ENCODE measurements at places on chromosomes 6 and 20.

GRCh38 chr20:33097001-33097400 lies 17.6 kb downstream of the BPIFB4 start:
- no peak for DNase-seq

DNA sequence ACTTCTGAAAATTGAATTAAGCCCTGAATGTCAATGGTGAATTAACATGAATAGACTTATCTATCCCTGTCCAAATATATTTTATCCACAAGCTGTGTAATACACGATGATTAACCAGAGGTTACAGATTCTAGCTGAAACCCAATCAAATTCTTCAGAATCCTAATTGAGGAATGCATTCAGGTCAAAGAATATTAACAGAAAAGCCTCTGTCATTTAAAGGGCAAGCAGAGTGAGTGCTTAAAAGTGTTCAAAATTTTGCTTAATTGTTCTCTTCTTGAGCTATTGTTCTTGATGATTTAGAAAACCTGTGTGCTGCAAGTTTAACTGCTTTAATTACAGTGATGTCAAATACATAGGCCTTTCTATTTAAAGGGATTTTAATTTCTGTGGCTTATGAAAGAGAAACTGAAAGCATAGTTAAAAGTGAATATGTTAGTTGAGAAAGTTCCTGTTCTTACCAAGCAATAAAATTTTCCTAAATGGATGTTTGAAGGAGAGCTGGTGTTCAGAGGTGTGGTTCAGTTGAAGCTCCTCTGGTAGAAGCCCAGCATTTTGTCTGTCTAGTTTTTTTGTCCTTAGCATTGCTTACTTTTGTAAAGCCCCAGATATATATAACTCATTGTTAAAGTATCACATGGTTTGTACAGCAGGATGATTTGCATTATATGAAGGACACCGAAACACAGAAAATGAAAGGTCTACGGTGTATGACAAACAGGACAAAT lies 466.3 kb upstream of the PLCB4 start:
- no peak for DNase-seq

DNA sequence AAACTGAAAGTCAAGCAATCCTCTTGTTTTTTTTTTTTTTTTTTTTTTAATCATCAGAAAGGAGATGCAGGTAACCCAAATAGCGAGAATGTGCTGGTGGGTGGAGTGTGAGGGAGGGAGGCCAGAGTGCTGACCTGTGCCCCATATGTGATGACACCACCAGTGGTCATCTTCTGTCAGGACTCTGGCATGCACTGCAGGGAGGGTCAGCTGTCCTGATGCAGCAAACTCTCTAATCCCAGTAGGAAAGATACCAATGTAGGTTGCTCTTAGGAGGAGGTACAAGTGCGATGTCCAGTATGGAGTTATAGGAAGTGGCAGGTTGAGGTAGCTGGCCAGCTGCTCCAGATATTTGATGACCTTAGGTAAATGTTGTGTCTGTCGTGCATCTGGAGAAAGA lies 2.8 kb upstream of the CST4 start:
- no peak for DNase-seq

GRCh38 chr6:139951172-139951571 lies 576.7 kb upstream of the CITED2 start:
- DNase-seq: no peak

DNA sequence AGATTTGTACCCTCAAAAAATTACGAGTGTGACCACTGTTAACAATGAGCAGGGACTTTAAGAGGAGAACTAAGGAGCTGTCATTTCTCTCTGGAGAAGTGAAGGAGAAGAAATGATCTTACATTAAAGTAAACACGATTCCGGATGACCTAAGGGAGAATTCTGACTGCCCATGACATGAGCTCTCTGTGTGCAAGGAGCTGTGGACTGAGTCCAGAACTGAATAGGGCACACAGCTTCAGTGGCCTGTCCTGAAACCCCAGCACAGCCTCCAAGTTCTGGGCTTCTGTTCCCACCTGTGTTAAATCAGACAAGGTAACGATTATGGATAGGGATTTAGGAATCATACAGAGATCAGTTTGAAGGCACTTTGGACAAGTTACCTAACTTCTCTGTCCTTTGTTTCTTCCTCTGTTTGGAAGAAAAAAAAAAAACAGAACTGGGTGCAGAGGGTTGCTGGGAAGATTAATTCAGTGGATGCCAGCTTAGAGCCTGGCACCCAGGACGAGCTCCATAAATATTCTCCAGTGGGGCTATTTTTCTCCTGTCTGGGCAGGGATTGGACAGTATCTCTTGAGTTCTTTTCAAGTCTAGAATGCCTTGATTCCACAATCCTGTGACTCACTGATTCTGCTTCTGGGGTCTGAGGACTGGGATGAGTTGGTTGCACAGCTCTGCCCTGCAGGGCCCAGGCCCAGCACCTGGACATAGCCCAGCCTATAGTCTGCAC lies 65.7 kb downstream of the MRPL14 start:
- no peak for DNase-seq

- no peak for DNase-seq
Observed at GRCh38 chr20:36861875-36862801, 13.8 kb upstream of the TLDC2 start.

DNA sequence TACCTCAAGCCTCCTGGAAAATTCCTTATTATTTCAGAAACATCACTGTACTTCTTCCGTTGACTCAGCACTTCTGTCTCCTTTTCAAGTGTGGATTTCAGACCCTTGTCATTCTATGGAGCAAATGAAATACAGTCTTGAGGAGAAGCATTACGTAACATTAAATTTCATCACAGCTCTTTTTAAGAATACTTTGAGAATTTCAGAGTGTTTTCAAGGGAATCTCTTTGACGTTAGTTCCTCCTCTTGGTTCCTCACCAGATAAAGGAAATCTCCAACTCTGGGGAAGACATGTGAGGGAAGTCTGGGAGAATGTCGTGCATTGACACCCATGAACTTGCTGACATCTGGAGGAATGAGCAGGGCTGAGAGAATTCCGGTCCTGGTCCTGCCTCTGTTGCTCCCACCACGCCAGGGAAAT lies 32.3 kb downstream of the UST start:
- DNase-seq: no peak

- DNase-seq: no peak
Observed at GRCh38 chr6:161584621-161585340, 310.9 kb upstream of the AGPAT4 start.

GRCh38 chr20:61940491-61940890 lies 125.2 kb downstream of the TAF4 start:
- no peak for DNase-seq

DNA sequence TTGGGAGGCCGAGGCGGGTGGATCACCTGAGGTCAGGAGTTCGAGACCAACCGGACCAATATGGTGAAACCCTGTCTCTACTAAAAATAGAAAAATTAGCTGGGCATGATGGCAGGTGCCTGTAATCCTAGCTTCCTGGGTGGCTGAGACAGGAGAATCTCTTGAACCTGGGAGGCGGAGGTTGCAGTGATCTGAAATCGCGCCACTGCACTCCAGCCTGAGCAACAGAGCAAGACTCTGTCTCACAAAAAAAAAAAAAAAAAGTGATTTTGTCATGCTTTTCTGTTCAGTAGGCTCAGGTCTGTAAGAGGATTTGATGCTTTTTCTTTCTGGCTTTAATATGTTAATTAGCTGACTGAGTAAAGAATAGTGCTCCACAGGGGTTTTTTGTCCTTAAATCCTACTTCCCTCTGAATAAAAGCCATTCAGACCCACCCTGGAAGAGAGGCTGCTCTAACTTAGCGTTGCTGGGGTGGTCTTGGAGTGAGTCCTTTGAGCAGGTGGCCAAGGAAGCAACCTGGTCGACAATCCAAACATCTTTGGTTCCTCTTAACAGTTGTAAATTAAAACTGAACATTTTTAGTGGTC lies 19.0 kb downstream of the MCM8 start:
- DNase-seq: no peak

- DNase-seq: no peak
Observed at GRCh38 chr6:132392270-132392646, 9.0 kb downstream of the MOXD1 start.

DNA sequence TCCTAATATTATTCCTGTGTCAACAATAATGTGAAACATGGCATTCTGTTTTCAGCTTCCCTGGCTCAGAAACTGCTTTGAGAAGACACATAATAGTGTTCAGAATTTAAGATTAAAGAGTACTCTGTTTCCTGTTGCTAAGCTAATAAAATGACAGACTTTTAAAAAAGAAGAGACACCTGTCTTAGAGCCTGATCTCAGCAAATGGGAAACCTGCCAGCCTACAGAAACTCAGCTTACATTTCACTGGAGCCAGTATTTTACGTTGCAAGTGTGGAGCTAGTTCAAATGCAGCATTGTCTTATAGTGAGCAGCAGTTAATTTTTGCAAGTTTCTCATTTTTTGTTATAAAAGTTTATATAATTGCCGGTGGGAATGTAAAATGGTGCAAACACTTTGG lies 28.8 kb downstream of the KIZ start:
- no peak for DNase-seq

DNA sequence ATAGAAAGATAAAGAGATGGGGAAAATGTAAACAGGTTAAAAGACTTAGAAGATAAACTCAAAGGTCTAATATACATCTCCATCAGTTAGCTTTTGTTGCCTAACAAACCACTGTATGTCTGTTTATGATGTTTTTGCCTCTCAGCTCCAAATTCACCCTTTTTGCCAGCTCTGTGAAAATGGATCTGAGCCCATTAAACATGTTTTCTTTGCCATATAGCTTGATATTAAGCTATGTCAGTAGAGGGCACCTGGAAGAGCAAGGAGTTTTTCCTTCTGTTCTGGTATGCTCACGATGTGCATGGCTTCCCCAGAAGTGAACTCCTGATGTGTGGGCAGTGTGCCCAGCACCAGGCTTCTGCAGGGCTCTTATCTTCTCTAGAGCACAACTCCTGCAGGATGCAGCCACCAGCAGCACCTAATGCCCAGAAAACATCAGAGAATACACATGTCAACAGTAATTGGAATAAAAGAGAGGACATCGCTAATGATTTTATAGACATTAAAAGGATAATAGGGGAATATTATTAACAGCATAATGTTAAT lies 14.6 kb upstream of the SNX9 start:
- DNase-seq: no peak

DNA sequence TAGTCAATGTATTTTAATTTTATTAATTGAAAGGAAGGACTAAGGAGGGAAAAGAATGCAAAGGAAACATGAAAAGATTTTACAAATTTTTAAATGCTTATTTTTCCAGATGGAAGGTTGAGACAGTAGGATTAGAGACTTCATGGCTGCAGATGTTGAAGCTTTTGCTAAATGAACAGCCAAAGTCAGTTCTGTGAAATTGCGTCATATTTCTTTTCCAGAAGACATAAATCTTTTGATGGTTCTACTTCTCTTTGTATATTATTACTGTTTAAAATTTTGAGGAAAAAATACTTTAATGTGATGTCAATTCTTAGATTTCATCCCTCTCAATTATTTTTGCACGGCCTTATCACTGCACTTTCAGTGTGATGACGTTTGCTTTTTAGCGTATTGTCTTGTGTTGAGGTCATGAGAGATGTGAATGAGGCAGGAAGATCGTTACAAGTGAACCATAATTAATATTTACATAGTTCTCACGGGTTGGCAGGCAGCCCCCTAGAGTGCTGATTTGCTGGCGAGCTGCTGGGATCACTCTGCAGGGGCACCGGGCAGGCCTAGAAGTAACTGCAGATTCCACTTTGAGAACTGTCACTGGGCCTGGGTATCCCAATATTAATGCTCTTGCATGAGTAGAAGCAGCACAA lies 158.1 kb downstream of the TBXT start:
- DNase-seq: no peak

GRCh38 chr6:35183935-35184334 lies 29.8 kb upstream of the SCUBE3 start:
- no peak for DNase-seq

DNA sequence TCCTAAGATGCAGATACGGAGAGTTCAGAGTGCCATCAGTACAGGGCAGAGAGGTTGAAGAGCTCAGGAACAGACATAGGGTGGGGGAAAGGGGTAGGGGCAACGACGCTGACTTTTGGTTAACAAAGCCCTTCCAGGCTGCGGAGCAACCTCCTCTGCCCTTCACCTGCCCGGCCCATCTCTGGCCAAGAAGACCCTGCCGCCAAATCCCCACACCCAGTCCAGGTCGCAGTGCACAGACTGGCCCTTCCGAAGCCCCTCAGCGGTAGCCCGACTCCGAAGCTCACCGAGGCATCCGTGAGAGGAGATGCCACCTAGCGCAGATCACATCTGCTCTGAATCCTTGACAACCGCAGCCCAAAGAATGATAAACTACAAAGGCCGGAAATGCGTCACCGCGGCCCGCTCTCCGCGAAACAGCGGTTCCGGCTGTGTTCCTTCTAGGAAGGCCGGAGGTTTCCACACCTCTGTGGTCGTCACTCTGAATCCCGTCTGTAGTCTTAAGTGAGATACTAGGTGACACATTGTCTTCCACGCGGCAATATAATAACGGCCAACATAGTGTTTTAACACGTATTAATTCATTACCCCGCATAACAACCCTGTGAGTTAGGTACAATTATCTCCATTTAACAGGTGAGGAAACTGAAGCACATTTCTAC lies at the start of gene ZSCAN23:
Gene ZSCAN23 (minus strand): TSS at position 380 of the 662 bp plus-strand sequence. CDS start 7,225 bp downstream, outside the sequence.
- DNase-seq: peak; percentile 85

DNA sequence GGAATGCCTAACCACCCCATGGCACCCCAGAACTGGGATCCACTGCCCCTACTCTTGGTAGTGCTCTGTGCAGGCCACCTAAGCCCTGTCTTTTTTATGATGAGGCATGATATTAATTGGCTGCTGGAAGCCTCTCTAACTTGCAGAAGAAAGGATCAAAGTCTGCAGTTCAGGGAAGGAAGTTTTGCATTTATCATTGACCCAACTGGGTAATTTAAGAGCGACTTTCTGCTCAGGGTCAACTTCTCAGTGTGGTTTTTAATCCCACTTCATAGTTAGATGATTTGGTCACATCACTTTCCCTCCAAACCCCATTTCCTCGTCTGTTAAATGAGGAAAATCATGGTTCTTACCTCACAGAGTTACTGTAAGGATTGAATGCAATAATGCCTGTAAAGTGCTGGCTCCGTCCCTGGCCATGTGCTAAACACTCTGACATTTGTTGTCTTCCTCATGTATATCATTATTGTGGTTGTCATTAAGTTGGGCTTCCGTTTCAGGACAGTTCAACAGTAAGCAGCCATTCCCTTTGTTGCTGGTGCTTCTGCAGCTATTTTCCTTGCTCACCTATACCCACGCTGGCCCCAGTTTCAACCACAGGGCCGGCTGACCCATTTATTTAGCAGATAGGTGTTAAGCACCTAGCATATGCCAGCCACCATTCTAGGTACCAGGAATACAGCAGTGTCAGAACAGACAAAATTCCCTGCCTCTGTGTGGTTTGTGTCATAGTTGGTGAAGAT lies 14.2 kb downstream of the E2F3 start:
- DNase-seq: no peak

- DNase-seq: no peak
Observed at GRCh38 chr20:47377122-47377722, 20.7 kb upstream of the ZMYND8 start.
